ENCODE measurements at places on chromosomes 2 and 18.

DNA sequence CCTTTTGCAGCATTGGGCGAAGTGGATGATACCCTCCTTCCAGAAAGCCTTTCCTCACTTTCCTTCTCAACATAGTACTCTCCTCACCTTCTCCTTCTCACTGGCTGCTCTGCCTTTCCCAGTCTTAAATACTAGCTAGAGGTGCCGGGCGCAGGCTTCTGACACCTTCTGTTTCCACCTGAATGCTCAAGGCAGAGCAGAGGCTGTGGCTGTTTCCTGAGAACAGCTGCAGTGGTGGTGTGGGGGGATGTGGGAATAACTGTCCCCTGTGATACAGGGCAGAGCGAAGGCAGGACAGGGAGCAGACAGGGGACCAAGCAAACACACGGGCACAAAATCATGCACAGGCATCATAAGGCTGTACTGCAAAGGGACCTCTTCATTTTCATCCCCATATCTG lies 303.1 kb downstream of the SS18 start:
- no peak for DNase-seq

GRCh38 chr18:7987284-7987976 lies 420.3 kb downstream of the PTPRM start:
- DNase-seq = no peak

DNA sequence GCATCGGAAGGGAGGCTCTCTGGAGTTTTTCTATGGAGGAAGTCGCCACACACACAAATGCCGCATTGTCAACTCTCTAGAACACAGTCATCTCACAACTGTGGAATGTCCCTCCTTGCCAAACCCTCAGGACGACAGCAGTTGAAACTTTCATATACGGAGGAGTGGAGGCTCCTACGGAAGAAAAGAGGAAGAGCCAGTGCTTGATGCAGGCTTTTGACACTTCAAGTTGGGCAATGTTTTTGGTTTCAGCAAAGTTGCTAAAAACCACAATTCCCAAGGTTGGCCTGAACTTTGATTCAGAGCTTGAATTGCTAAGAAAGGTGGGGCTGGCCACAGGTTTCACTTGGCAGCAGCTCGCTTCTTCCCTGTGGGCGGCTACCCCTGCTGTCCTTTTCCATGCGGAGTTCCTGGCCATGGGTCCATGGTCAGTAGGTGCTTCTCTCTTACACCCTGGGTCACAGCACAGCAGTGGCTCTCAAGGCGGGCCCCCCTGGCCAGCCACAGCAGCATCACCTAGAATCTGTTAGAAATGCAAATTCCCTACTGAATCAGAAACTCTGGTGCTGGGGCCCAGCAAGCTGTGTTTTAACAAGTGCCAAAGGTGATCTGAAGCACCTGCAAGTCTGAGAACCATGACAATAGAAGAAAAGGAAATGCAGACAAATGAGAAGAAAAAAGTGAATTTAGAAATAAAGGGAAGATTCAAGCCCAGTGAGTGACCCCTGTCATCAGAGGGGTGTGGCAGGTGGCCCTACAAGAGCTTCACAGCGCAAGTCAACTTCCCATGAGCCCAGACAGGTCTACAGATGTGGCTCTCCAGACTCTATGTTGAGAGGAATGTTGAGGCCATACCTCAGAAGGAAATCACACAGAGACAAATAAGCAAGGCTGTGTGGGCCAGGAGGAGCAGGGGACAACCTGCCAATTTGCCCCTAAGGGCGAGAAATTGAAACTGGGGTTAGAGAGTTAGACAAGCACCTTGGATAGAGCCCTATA lies 856.4 kb downstream of the RNF144A start:
- DNase-seq = no peak

- DNase-seq = no peak
Observed at GRCh38 chr2:141941210-141941714, 189.6 kb downstream of the LRP1B start.

DNA sequence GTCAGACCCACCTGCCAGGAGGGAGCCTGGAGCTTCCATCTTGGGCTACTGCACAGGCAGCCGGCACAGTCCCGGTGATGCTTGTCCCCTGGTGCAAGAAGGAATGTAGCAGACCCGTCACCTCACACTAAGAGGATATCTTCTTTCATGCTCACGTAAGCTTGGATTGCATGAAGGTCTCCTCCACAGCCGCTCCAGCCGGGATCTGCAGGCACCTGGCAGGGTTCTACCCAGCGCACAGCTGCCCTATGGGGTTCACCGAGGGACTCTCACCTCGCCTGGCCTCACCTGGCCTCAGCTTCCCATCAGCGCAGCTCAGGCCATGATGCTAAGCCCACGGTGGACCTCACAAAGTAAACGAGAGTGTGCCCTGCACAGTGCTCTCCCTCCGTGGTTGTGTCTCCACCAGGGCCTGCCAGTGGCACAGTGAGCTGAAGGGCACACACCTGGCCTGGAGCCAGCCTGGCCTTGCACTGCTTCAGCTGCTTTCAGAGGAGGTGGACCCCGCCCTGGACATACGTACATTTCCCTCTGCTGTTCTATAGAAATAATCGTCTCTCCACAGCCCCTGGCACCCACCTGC lies 239.1 kb downstream of the SEPTIN10 start:
- no peak for DNase-seq

DNA sequence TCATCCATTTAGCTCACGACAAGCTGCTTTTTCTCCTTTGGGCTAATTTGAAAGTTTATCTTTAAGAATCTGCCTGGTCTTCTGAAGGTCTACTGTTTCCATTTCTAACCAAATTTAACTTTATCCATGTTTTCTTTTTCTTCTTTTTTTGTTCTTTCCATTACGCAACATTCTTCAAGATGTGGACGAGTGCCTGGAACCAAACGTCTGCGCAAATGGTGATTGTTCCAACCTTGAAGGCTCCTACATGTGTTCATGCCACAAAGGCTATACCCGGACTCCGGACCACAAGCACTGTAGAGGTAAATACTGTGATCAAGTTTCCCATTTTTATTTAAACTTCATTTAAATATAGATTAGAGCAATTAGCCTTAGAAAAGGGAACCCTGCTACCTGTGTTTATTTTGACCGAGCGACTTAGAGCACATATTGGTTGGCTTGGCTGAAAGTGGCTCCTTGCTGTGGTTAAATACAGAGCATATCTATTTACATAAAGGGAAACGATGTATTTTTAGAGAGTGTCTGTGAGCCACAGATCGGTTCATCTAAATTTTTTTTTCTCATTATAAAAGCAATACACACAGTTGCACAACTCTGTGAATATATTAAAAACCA lies 183.4 kb upstream of the RASGRP3 start:
- DNase-seq = no peak

DNA sequence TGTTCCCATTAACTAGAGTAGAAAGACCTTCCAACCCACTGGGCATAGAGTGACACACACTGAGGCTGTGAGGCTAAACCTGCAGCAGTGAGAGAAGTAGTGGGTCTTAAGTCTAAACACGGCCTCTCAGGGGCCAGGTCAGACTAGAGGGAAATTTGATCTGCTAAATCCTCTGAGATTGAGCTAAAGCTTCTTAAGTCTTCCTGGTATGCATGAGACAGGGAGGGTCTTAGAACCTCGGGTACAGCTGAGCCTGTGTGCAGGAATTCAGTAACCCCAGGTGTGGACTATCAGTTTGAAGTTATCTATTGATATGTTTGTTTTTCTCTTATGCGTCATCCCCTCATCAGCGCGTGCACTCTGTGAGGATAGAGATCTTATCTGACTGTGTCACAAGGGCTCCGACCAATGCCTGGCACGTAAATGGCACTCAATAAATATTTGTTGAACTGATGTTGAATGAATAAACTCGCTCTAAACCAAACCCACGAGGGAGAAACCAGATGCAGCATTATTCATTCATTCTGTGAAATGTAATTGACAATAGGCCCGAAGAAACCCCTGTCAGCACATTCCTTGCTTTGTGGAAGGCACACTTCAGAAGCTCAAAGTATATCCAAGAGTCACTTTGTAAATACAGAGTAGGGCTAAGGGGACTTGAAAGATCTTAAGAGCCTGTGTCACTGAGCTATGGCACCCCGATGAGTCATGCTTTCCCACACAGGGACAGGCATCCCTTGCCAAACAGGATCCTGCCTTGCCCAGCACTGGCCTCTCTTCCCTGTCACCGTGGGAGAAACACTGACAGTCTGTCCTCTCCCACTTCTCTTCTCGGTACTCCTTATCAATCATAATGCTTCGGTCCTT lies 21.7 kb upstream of the RAB10 start:
- no peak for DNase-seq

Data from GOT3 (cell line).